ENCODE measurements at places on chromosomes 5 and 9. TPM values are rescaled to one million over a fixed set of nuclear protein-coding genes. Genes with fewer than 3 reads are reported as not detected.

DNA sequence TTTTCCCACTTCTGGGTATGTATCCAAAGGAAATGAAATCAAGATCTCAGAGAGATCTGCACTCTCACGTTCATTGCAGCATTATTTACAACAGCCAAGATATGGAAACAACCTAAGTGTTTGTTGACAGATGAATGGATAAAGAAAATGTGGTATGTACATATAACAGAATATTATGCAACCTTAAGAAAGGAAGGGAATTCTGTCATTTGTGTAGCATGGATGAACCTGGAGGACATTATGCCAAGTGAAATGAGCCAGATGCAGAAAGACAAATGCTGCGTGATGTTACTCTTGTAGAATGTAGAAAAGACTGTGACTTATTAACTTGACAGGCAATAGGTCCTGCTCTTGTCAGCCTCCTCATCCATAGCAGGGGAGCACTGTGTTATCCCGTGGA lies 31.4 kb downstream of the PPARGC1B start:
- no peak for DNase-seq

DNA sequence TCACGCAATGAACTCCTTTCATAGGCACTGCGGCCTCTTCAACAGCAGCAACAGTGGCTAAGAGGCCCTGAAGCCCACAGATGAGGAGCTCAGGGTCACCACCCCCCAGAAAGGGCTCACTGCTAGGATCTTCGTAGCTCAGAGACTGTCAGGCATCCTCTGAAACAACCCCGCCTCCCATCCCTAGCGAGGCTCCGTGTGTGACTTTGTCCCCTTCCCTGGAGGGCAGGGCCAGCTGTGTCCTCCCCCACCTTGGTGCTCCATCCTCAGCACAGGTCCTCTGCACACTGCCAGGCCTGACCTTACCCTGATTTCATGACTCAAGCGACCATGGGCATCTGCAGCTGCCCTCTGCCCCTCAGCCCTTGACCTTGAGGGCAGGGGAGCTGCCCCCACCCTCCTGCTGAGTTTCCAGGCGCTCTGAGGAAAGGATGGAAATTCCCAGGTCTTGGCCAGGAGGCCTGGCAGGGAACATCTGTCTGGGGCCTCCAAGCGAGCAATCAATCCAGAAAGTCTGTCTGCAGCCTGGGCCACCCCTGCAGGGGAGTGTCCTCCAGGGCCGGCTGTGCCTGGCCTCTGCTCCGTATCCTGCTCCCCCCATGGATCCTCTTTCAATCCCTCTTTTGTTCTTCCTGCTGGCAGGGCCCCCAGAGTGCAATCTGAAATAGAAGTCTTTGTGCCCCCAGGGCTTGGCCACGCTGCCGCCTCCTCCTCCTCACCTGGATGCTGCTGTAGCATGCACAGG lies 6.8 kb upstream of the IRX4 start:
- DNase-seq, result no peak

CREBRF gene
- total RNA-seq, result 25.6 TPM

- no peak for DNase-seq
Measured at GRCh38 chr9:133505186-133505830, 19.5 kb downstream of the MYMK start.

GRCh38 chr9:15453956-15454355 lies 31.3 kb downstream of the SNAPC3 start:
- DNase-seq, result no peak

- DNase-seq, result no peak
Measured at GRCh38 chr9:80369641-80370040, 797.9 kb downstream of the TLE4 start.

DNA sequence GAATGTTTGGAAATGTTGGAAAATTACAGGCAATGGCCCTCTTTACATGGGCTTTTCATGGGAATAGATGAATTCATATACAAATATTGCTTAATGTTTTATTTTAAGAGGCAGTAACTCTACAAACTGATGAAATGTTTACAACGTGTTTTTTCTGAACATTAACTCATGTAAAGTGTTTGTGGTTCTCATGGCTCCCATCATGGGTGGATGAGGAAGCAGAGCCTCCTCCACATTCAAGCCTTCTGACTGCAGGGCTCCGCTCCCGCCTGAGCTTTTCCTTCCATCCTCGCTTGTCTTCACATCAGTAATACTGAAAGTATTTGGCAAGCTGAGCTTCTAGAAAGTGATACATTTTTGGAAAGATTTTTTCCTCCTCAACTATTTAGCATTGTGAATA lies 204.2 kb downstream of the ARHGAP26 start:
- no peak for DNase-seq

DNA sequence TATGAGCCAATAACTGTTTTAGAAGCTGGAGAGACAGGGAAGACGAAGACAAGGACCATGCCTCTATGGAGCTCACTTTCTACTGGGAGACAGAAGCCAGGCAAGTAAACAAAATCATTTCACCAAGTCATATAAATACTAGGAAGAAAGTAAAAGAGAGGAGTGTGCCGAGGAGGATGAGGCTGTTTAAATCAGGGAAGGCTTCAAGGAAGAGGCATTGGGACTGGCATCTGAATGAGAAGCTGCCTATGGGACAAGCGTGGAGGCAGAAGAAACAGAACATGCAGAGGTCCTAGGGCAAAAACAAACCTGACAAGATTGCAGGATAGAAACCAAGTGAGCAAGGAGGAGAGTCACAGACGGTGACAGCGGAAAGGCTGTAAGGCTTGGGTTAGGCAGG lies 68.1 kb upstream of the CPLX2 start:
- no peak for DNase-seq

PCDHGC4 gene
- total RNA-seq, result 0.11 TPM

GRCh38 chr9:21001581-21001980 lies 29.9 kb downstream of the HACD4 start:
- DNase-seq, result no peak

GRCh38 chr9:130959809-130960334 lies 20.8 kb upstream of the FIBCD1 start:
- no peak for DNase-seq

- peak; percentile 93 for DNase-seq
Measured at GRCh38 chr5:74552101-74552500, 88.4 kb downstream of the ENC1 start.

- no peak for DNase-seq
Measured at GRCh38 chr9:114053246-114054005, 24.7 kb downstream of the AMBP start.

- no peak for DNase-seq
Measured at GRCh38 chr9:134346151-134346550, 19.9 kb downstream of the RXRA start.

- no peak for DNase-seq
Measured at GRCh38 chr9:108562176-108562575, 293.6 kb downstream of the ACTL7B start.

All from SK-MEL-5 (cell line).